Pons (tissue), 1 donor: ENCODE measurements at places on chromosomes 2 and 18.

GRCh38 chr2:146997488-146997887 lies 847.3 kb upstream of the ACVR2A start:
- no peak for DNase-seq

DNA sequence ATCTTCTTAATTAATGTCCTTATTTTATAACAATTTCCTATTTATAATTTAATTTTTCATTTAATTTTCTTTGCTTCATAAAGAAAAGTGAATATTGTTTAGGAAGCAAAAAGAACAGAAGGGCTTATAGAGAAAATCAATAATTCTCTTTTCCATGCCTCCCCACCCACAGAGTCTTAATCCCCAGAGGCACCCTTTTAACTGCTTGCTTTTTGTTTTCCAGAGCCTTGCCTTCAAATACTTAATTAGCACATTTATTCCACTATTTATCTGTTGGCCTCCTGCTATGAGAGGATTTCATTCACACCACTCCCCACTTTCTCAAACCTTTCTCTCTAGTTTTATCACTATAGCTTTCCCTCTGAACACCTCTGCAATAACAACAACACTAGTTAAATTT lies 373.6 kb downstream of the MBD2 start:
- no peak for DNase-seq

GRCh38 chr2:173231042-173231441 lies 123.6 kb upstream of the CDCA7 start:
- no peak for DNase-seq

GRCh38 chr2:43459446-43460173 lies 136.2 kb downstream of the THADA start:
- DNase-seq, result no peak

GRCh38 chr18:63336366-63337099 lies 17.0 kb upstream of the BCL2 start:
- DNase-seq, result no peak

GRCh38 chr2:107111623-107112022 lies 225.7 kb upstream of the ST6GAL2 start:
- DNase-seq, result no peak
